Right ventricle myocardium superior (tissue), 1 donor: ENCODE measurements at places on chromosomes 13 and 19.

DNA sequence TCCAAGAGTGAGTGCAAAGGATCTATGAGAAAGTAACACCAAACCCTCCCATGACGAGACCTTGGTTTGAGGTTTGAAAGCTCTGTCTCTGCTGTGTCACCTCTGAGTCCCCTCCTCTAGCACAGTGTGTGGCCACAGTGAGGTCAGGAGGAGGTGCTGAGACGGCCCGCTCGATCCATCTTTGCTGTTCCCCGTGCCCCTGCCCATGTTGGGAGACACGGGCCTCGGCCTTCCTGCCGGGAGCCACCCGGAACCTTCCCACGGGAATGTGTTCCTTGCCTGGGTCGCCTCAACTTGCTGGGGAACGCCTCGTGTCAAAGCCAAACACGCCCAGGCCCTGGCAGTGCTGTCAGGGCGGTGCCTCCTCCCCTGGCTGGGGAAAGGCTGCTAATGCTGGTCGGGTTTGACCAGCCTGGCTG is 10.1 kb downstream of the NANOS3 start:
- no peak for DNase-seq

GRCh38 chr19:48660852-48661710 is 11.7 kb downstream of the NTN5 start:
- DNase-seq, result peak; percentile 91

DNA sequence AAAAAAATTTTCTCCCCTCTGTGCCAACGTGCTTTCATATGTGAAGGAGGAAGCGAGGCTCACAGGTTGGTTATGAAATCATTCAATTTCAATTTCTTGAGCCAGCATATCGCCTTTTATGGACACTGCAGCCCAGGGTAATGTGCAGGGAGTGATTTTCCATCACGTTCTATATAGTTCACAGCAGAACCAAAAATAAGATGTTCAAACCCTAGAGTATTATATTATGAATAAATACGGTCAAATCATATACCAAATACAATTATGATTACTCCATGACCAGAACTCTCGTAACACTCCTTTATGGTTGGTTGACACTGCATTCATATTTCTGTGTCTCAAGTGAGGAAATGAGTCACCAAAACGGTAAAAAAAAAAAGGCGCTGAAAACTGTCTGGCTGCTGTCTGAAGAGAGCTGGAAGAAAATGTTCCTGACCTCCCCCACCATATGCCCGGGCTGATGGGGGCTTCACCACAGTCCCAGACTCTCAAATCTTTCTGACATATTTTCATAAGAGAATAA is 75.8 kb upstream of the UBAC2 start:
- DNase-seq, result no peak

- no peak for DNase-seq
These were observed 56.2 kb downstream of the FLT1 start for GRCh38 chr13:28438598-28439334.

GRCh38 chr13:52104624-52105023 is 24.2 kb downstream of the NEK5 start:
- no peak for DNase-seq

DNA sequence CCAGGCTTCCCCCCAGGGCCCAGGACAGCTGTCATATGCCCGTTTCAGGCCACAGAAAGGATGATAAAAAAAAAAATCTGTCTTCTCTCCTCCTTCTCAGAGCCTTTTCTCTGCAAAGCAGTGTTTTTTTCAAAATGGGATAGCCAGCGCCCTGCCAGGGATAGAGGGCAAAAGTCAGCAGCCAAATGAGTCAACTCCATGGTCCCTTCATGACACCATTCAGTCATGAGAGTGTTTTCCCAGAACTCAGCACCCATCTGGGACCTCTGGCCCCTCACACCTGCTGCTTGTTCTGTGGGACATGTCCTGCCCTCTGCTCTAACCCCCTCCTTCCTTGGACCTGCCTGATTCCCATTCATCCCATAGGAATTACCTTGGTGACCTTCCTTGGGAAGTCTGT is 95.0 kb downstream of the CYSLTR2 start:
- DNase-seq, result no peak

GRCh38 chr13:111513766-111514609 is 193.5 kb downstream of the TEX29 start:
- DNase-seq, result no peak

GRCh38 chr19:54521022-54521859 is 18.6 kb downstream of the LAIR2 start:
- no peak for DNase-seq

GRCh38 chr13:37407156-37407555 is 191.4 kb downstream of the POSTN start:
- DNase-seq, result no peak
